M059J (cell line): ENCODE measurements at places on chromosomes 5 and 9.

DNA sequence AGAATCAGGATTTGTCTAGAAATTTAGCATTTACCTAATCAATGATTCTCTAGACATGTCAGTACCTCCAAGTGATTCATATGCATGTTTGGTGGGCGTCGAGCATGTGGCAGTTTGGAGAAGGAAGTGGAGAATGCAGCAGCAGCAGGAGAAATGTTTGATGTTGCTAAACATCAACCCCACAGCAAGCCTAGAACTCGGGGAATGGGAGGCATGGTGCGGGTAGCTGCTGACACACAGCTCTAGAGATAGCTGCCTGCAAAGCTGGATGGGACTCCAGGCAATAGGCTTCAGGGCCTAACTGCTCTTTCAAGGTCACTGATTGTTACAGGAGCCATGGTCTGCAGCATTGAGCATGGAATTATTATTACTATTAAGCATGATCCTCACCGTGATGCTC, 137.3 kb downstream of the DOCK8 start:
- no peak for DNase-seq

DNA sequence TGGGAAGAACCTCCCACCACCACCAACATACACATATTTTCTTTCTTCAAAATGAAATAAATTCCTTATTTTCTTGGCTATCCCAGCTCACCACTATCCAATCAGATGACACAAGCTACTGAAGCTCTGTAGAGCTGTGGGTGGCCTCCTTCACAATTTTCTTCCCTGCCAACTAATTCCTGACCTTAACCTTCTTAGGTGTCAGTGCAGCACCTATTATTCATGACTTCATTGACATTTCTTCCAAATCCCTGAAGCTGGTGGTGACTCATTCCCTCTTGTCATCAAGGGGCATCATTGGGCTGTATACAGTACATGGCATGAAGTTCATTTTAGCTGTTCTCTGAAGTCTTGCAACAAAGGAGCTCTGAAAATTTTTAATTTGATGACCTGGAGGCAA, 42.0 kb upstream of the ADRA1B start:
- DNase-seq: peak; percentile 85

DNA sequence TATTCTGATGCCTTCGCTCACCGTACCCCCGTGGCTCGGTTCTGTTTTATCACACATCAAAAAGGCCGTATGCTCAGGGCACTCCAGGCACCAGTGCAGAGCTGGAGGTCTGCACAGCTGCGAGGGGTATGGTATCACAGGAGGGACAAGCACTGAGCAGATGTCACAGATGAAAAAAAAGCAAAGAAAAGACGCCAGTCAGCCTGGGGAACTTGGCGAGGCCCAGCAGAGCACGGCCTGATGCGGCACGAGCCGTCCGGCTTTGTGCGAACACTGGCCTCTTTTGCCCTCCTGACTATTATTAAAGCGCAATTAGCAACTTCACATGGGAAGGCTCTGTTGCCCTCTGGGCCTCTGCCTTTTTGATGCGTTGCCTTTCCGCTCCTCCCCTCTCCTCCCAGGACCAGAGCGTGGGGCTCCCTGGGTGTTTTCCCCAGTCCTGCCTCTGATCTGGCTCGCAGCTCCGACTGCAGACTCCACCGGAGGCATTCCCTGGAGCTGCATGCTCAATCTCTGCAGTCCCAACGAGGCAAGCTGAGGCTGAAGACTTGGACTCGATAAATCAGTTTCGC, 44.4 kb downstream of the AK8 start:
- no peak for DNase-seq

- DNase-seq: no peak
Measured at GRCh38 chr5:94250985-94251384, 367.4 kb downstream of the KIAA0825 start.

- peak; percentile 58 for DNase-seq
Measured at GRCh38 chr5:132500931-132501628, 10.5 kb upstream of the IRF1 start.

GRCh38 chr5:138874241-138874640, 894 bp downstream of the LRRTM2 start:
- no peak for DNase-seq

DNA sequence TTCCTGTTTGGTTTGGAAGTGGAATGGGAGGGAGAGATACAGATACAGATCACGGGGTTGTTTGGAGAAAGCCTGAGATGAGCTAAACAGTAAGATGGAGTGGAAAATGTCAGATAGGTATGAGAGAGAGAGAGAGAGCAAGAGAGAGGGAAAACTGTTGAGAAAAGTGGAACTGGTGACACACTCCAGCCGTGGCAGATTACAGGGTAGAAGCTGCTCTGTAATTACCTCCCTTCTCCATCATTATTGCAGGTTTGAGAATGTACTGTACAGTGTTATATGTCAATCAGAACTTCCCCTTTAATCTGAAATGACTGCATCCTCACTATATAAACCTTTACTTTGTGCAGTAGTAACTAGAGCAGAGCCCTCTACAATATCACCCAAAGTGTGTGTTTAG, 74.5 kb upstream of the WWC1 start:
- no peak for DNase-seq

DNA sequence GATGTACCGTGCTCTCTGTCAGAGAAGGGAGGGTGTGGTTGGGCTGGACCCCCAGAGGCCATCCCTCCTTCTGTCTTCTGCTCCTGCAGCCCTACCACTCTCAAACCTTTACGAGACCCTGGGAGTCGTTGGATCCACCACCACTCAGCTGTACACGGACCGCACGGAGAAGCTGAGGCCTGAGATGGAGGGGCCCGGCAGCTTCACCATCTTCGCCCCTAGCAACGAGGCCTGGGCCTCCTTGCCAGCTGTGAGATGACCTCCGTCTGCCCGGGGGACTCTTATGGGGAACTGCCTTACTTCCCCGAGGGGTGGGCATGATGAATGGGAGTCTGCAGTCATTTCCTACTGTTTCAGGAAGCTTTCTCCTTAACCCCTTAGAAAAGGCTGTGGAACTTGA, 17.5 kb downstream of the TGFBI start:
- DNase-seq: no peak

GRCh38 chr9:3852545-3852944, 326.7 kb upstream of the RFX3 start:
- no peak for DNase-seq

GRCh38 chr9:19471737-19472648, 63.2 kb downstream of the ACER2 start:
- DNase-seq: peak; percentile 48
